ENCODE measurements at places on chromosomes 1 and 21.
A peak's percentile ranks its signal among the peaks of the same experiment; 100 is the strongest.

DNA sequence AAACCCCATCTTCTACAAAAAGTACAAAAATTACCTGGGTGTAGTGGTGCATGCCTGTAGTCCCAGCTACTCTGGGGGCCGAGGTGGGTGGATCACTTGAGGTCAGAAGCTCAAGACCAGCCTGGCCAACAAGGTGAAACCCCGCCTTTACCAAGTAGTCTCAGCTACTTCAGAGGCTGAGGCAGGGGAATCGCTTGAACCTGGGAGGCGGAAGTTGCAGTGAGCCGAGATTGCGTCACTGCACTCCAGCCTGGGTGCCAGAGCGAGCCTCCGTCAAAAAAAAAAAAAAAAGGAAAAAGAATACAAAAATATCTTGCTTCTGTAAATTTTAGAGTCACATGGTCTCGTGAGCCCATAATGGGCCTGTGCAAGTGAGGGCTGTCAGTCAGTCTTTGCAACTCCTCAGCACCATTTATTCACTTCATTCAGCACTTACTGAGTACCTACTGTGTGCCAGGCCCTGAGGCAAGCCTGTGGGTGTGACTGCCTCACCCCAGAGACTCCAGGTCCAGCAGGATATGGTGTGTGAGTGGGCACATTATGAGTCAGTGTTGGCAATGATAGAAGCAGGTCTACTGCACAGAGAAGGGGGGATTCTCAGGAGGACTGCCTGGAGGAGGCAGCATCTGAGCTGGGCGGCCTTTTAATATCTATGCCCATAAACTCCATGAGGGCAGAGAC is 46.8 kb upstream of the TARDBP start:
- DNase-seq = no peak

- no peak for DNase-seq
Measured at GRCh38 chr1:39576016-39576657, 453 bp downstream of the PABPC4 start.

GRCh38 chr1:71039661-71040262 is 7.9 kb downstream of the PTGER3 start:
- DNase-seq = no peak

- no peak for DNase-seq
Measured at GRCh38 chr1:156004843-156005584, 15.7 kb downstream of the SSR2 start.

DNA sequence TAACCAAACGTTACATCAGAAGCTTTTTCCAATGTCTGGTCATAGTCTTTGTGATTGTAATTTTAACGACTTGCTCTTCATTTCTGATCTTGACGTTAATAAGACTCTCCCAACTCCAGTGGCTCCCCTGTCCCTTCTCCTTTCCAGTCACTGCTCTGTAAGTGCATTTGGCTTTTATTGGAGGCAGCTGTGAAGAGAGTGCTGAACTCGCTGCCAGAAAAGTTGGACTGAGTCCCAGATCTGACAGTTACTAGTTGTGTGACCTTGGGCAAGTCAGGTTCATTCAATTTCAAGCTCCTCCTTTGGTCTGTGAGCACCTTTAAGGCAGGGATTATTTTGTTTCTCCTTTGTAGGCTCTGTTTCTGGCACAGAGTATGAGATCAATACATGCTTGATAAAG is 109.6 kb upstream of the TSPAN2 start:
- DNase-seq = no peak

DNA sequence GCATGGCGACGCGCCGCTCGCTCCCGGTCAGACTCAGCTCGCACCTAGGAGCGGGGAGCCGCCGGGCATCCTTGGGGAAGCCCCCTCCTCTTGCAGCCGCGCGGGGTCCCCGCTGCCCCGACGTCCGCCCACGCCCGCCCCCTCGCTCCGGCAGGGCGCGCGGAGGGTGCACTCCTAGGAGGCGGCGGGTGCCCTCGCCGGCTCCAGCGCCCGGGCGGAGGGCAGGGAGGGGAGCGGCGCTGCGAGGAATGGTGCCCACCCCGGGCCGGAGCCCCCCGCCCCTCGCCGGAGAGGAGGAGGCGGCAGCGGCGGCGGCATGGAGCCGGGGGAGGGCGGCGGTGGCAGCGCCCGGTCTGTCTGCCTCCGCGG is 488 bp downstream of the FAM78B start:
- no peak for DNase-seq

- DNase-seq = no peak
Measured at GRCh38 chr21:8991968-8992621, 1529.3 kb upstream of the TPTE start.

DNA sequence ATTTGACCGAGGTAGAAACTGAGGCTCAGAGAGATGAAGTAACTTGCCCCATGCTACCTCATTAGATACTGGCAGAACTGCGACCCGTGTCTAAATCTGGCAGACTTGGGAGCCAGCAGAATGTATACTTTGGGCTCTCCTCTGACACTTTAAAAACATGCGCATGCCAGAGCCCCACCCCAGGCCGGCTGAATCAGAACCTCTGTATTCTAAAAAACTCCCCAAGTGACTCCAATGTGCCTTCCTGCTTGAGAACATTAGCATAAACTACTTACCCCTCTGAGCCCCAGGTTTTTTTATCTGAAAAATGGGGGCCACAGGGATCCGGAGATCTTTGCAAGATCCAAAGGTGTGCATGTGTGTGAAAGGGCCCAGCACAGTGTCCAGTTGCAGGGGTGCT is 344.7 kb upstream of the USP24 start:
- DNase-seq = no peak

GRCh38 chr1:166062421-166063070 is 104.3 kb downstream of the FAM78B start:
- peak; percentile 60 for DNase-seq

DNA sequence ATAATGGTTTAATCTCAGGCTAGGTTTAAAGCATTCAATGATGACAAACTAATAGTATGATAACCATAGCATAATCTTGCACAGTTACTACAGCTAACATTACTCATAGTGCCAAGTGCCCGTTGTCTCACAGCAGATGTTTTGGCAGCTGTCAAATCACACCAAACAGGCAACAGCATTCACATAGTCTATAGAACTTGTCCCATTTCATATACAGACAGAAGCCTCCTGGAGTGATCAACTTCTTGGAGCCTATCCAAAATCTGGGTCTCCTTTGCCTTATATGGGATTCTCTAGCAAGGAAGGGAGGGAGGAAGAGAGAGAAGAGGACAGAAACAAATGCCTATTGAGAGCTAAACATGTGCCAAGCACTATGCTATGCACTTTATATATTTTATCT is 250.6 kb upstream of the ZP4 start:
- no peak for DNase-seq

GRCh38 chr1:3323021-3323795 is 131.3 kb upstream of the ARHGEF16 start:
- DNase-seq = no peak

- no peak for DNase-seq
Measured at GRCh38 chr1:88472714-88473113, 211.4 kb upstream of the PKN2 start.

- DNase-seq = no peak
Measured at GRCh38 chr1:193929374-193930033, 743.1 kb upstream of the B3GALT2 start.

DNA sequence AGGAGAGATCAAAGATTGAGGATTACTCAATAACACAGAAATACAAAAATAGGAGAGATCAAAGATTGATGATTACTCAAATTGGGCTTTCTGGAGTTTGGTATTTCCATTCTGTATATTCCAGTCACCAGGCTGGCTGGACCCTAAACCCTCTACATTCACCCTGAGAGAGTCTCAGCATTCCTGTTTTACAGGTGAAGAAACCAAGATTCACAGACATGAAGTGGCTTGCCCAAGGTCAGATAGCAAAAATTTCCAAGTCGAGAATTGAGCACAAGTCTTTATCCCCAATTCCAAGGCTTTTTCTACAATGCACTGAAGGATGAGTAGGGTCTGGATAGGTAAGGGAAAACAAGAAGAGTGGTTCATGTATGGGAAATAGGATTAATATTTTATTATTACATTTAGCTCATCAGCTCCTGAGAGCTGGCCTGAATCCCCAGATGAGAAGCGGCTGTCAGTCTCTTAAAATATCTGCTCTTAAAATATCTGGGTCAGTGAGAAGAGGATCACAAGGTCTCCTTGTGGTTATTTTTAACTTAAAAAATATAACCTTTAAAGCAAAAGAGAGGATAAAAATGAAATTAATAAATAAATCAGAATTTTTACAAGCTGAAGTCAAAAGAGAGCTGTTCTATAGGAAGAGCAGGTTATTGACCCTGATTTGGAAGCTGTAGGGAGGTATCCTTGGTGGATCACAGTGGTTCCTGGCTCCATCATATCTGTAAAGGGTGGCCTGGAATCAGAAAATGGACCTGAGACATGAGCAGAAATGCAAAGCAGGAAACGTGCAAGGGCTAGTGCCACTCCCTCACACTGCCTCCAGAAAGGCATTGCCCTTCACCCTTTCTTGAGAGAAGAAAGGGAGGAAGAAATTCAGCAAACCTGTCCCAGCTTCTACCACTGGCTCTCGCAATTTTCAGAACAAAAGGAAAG is 29.1 kb upstream of the SEC16B start:
- DNase-seq = no peak

GRCh38 chr1:942864-943533 is 16.1 kb downstream of the NOC2L start:
- DNase-seq = no peak

- DNase-seq = no peak
Measured at GRCh38 chr21:15370462-15370975, 305.7 kb upstream of the NRIP1 start.
